Progenitor cell of endocrine pancreas (in vitro differentiated cells): ENCODE measurements at places on chromosomes 16 and 17.

- H3K36me3 ChIP-seq: no peaks in the 10 kb centered on the region
- H3K27ac ChIP-seq: no peak overlapping the region
- H3K4me3 ChIP-seq: no peak overlapping the region
- H3K27me3 ChIP-seq: no peaks in the 10 kb centered on the region
Observed at GRCh38 chr16:49586466-49587450, 213.2 kb downstream of the C16orf78 start.

- H3K36me3 ChIP-seq: peaks cover 5% of the 10 kb centered on the region
- peaks cover 23% of the 10 kb centered on the region for H3K4me1 ChIP-seq
- no peak overlapping the region for H3K27ac ChIP-seq
- no peaks in the 10 kb centered on the region for H3K27me3 ChIP-seq
- H3K4me3 ChIP-seq: no peak overlapping the region
- no peak for DNase-seq
Observed at GRCh38 chr17:7207120-7208001, 12.3 kb downstream of the DLG4 start.

- no peaks in the 10 kb centered on the region for H3K27me3 ChIP-seq
- no peaks in the 10 kb centered on the region for H3K36me3 ChIP-seq
- no peak overlapping the region for H3K27ac ChIP-seq
- peaks cover 2% of the 10 kb centered on the region for H3K4me1 ChIP-seq
- DNase-seq: no peak
Observed at GRCh38 chr17:78525511-78526160, 51.6 kb downstream of the DNAH17 start.

GRCh38 chr17:14838567-14838966 lies 426.6 kb downstream of the PMP22 start:
- H3K4me3 ChIP-seq: no peak overlapping the region
- no peak for DNase-seq
- no peak overlapping the region for H3K27ac ChIP-seq
- no peaks in the 10 kb centered on the region for H3K27me3 ChIP-seq
- H3K4me1 ChIP-seq: no peaks in the 10 kb centered on the region
